ENCODE measurements at places on chromosomes 5 and 9.

GRCh38 chr5:6572825-6573380 lies 59.9 kb downstream of the NSUN2 start:
- DNase-seq: no peak

DNA sequence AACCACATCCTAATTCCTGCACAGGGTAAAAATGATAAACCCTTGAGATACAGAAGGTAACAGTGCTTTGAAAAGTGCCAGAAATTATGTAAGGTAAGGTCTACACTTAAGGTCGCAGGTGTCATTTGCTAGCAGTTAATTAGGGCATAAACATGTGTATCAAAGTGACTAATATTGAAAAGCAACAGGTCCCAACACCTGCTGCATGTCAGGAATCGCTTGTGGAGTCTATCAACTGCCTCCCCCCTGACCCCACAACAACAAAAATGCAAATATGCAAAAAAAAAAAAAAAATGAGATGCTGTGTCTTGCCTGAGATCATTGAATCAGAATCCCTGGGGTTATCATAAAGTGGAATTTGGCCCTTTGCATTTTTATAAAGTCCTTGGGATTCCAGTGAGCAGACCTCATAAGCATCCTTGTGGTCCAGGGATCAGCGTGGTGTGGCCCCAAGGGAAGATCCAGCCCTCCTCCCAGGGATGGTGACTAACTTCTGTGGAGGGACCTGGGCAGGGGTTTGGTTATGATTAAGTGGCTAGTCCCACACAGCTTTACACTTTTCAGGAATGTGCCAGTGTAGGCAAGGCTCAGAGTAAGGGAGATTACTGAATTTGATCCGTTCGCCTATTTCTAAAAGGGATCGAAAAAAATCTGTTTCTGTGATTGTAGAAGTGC lies 92.5 kb upstream of the TNFSF8 start:
- DNase-seq: no peak

DNA sequence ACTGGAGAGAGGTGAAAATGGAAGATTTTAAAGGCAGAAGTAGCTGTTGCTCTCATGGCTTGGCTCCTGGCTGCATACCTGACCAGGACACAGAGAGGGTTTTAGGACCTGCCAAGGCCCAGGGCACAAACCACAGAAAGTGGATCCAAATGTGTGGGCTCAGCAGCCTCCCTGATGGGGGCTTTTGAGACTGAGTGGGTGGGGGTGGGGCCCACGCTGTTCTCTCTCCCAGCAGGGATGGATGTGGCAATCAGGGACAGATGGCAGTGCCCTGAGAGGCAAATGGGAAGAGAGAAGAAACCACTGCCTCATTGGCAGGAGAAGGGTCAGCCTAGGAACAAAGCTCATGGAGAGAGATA lies 34.9 kb upstream of the TIFAB start:
- no peak for DNase-seq

DNA sequence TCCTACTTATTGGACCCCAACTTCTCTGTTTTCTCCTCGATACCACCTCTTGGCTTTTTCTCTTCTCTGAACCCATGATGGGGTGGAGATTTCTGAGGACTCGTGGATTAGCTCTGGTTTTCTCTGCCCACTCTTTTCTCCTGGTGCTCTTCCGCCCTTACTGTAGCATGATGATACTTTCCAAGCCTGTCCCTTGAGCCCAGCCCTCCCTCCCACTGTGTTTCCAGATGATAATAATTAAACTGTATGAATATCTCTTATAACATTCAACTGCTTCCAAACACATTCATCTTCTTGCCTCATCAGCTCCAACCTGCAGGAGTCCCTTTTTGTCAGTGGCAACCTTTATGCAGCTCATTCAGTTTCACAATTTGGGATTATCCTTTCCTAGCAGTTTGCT lies 494.2 kb upstream of the KLF4 start:
- no peak for DNase-seq

- no peak for DNase-seq
These were observed 187.0 kb upstream of the TRPM3 start for GRCh38 chr9:71308454-71308853.

- no peak for DNase-seq
These were observed 168.8 kb downstream of the GAPVD1 start for GRCh38 chr9:125430161-125431011.

- DNase-seq: no peak
These were observed 22.3 kb upstream of the EGFL7 start for GRCh38 chr9:136640171-136641111.

DNA sequence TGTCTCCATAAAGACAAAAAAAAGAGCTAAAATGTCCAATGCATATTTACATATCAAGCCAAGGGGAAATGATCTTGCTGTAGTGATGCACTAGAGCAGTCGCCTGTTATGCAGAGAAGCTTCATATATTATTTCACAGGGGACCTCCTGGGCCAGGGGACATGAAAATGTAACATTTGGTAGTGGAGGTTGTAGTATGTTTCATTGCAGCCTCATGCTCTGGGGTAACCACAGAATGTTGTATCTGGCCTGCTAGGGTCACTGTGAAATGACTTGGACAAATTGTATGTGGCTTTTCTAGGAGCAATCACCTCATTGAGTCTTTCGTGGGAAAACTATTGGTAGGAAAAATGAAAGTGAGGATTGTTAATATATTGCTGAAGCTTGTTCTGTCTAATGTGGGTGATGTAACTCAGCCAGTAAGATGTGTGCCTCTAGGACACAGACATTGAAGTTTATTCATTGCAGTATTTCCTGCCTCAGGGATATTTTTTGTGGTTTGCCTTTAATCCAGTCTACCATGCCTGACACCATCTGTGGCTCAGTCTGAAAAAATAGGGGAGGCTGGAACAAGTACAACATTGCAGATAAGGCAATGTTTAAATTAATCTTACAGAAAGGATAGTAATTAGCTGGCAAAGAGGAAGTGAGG lies 430.8 kb upstream of the TNC start:
- DNase-seq: no peak

- DNase-seq: no peak
These were observed 182.6 kb upstream of the GNA14 start for GRCh38 chr9:77830618-77831285.

DNA sequence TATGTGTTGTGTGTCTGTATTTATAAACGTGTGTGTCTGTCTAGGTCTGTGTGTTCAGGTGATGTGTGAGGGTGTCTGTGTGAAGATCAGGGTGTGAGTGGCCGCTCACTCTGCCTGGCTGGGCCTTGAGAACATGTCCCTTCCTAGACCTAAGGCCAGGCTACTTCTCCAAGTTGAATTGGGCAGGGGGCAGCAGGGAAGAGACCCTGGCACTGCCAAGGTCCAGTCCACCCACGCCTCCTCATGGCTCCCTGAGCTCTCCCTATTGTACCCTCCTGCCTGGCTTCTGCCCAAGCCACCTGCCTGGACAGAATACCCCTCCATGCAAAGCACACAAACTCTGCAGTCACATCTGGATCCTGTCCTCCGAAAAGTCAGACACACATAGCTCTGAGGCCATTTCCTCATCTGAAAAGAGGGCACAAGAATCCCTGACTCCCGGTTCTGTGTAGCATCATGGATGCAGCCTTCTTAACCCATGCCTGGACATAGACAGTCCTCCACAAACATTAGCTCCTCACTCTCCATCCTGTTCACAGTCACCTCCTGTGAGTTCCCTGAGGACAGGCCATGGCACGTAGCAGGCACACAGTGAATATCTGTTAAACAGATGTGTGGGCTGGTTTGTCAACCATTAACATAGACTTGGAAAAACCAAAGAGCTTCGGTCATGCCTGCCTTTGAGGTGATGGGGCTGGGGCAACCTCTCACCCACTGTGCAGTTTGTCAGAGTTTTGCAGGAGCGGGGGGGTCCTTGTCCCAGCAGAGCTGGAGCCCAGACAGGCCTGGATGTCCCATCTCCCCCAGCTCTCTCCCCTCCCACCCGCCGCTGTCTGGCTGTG lies 167.8 kb upstream of the MVB12B start:
- DNase-seq: no peak

DNA sequence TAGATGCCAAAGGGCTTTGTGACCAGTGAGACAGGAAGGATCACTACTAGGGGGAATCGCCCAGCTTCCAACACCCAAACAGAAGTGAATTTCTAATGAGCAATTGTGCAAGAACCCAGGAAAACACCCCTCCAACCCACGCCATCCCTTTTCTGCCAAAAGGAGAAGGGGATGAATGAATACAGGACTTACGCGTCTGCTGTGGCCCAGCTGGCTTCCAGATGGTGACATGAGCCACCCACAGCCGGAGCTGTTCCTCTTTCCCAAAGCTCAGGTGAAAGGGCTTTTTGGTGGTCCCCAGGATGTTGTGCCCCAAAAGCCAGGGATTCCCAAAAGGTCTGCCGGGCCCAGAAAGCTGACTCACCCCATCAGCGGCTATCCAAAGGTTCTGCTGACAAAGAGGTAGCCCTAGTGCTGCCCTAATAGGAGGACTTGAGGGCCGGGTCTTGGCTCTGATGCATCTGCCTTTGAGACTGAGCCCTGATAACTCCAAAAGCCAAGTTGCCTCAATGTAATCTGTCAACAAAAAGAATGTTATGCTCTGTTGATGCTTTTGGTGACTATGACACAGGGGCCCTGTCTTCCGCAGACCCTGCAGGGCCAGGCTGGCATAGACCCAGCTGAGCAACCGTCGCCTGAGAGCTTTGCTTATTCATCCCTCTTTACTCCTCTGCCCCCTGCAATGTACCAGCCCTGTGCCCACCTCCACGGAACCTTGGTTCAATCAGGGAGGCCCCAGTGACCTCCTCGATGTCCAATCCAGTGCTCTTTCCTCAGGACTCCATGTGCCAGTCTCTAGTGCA lies 14.5 kb downstream of the GSN start:
- DNase-seq: no peak

DNA sequence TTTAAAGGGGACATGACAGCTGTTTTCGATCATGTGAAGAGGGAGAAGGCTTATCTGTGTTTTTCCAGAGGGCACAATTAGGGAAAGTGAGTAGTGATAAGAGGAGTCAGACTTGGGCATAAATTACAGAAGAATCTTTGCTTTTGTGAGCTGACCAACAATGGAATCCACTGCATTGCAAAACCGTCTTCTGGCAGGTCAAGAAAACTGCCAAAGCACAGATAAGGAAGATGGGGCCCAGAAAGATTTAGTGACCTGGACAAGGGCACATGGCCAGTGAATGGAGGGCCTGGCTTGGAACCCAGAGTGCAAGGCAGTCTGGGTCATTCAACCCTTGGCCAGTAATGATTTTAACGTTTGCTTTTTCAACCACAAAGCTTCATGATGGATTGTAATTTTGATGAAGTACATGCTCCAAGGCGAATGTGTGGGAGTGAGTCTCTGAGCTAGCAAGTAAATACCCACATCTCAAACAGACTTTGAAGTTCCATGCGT lies 153.2 kb upstream of the MAST4 start:
- DNase-seq: no peak

DNA sequence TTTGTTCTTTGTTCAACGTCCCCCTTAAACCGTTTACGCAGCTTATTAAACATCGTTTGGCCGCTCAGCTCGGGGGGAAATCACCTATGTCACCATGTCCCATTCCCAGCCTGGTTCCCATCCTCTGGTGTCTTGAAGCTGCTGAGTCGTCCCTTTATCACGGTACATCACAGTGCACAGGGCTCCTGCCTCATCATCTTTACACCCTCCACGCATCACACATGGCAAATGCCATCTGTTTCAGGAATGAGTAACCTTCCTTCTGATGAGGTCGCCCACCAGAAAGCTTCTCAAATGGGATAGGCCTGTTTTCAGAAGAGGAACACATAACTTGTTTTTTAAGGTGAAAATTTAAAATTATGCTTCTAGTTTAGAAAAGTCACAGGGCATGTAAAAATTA lies 7.9 kb upstream of the LHX6 start:
- DNase-seq: no peak

GRCh38 chr5:120518581-120518980 lies 54.5 kb downstream of the PRR16 start:
- no peak for DNase-seq

- DNase-seq: no peak
These were observed 124.3 kb upstream of the CACNA1B start for GRCh38 chr9:137753192-137753765.

GRCh38 chr5:42875785-42876374 lies 64.2 kb upstream of the SELENOP start:
- DNase-seq: no peak

- no peak for DNase-seq
These were observed 372.4 kb upstream of the IRX4 start for GRCh38 chr5:2254880-2255750.

DNA sequence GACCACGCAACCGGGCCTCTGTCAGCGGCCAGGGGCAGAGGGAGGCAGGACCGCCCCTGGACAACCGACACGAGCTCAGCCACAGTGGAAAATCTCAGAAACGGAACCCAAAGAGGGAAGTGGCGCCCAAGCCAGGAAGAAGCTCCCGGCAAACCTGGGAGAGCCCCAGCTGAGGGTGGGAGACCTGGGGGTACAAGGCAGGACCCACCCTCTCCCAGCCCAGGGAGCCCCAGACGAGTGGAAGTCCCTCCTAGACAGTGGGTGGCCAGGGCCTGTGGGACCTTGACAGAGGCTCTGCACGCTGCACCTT lies 3.0 kb downstream of the SLC12A7 start:
- DNase-seq: no peak

GRCh38 chr9:121810489-121810888 lies 159.1 kb downstream of the DAB2IP start:
- DNase-seq: no peak

DNA sequence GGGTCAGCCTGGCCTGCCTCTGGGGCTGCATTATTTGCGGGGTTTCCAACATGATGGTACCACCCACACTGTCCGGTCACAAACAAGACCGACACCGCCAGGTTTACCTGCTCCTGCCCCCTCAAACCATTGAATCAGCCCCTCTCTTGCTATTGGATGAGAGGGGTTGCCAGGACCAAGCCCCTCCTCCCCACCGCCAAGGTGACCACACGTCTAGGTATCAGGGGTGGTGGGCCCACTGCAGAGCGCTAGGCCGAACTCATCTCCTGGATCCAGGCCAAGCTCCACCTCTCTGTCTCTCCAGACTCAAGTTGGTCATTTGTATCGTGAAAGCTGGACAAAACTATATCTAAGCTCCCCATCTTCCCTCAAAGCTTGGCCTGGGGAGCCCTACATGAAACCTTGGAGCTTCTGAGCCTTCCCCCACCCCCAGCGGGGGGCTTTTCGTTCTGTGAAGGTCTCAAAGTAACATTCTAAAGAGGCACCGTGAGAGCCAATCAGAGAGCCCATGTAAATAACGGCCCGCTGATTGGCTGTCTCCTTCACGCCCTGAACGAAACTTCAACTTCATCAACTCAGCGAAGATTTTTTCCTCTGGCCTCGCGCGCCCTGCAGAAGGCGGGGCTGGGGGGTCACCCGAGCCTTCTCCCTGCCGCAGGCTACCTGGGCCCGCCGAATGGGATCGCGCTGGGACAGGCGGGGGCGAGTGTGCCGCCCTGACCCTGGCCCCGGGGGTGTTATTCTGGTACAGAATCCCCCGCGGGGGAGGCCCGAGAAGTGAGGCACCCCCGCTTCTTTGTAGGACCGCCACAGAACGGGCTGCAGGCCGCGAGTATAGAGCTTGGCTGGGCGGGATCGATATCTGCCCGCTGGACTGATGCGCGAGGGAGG lies 49.6 kb upstream of the PSD2 start:
- DNase-seq: peak; percentile 24

- no peak for DNase-seq
These were observed 82.0 kb upstream of the HAPLN1 start for GRCh38 chr5:83802686-83803085.

Measured in DMS79 (cell line).